ENCODE measurements at places on chromosomes 2 and 18.
A peak's percentile ranks its signal among the peaks of the same experiment; 100 is the strongest.

DNA sequence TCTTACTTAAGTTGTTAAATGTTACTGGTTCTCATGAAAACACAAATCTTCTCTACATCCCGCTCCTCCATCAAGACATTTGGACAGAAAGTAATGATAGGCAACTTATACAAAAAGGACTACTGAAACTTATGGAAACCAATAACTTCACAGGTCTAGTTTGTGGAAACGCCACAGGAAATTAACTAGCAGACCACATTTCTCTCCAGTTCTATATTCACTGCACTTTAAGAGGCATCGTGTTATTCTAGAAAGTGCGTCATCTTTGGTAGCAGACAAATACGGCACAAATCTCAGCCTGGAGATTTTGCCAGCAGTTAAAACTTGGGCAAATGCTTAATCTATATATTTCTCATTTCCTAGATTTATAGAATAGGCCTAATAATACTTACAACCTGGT is 164.3 kb downstream of the EPHA4 start:
- DNase-seq, result no peak

GRCh38 chr2:117985092-117985491 is 28.8 kb downstream of the CCDC93 start:
- DNase-seq, result no peak

DNA sequence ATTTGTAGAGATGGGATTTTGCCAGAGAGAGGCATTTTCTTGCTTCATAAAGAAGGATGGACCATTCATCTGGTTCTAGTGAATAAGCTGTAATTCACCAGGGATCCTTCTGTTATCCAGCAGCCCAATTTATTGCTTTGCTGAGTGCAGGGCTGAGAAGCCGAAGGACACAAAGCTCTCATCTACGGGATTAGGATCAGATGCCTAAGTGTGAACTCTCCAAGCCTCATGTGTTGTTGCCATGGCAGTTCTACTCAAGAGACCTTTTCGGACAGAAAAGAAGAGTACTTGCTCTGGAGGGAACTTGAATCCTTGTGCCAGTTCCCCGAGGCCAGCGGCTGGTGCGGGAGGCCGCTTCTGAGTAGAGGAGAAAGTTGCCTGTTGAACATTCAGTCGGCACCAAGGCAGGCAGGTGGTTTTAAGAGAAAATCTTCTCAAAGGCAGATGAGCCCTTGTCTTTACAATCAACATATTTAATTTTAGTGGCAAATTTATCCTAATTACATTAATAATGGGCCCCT is 38.4 kb upstream of the MBP start:
- DNase-seq, result no peak

DNA sequence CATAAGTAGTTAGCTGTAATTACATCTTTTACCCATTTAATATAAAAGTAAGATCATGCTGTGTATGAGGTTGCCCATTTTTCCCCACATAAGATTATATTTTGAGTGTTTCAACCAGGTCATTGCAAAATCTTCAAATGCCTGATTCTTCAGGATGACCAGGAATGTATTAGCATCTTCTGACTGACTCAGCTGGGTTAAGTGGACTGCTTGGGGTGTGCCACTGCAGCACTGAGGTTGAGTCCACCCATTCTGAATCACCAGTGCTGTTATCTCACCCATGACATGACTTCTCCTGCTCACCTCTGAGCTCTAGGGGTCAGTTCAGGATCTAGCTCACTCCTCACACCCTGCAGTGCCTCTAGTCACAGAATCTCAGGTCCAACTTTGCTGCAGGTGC is 576.7 kb upstream of the ZEB2 start:
- DNase-seq, result no peak

DNA sequence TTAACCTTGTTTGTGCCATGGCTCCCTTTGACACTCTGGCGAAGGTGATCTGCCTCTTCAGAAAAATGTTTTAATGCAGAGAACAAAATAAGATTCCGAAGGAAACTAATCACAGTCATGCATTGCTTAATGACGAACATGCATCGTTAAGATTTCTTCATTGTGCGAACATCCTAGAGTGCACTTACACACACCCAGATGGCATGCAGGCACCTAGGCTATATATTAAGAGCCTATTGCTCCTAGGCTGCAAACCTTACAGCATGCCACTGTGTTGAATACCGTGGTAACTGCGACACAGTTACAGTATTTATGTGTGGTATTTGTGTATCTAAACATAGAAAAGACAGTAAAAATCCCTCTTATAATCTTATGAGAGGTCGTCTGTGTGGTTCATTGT is 8.3 kb downstream of the ASAP2 start:
- no peak for DNase-seq

- DNase-seq, result no peak
Observed at GRCh38 chr2:217412277-217412676, 552.4 kb upstream of the TNP1 start.

- no peak for DNase-seq
Observed at GRCh38 chr18:5771343-5771742, 124.0 kb downstream of the TMEM200C start.

DNA sequence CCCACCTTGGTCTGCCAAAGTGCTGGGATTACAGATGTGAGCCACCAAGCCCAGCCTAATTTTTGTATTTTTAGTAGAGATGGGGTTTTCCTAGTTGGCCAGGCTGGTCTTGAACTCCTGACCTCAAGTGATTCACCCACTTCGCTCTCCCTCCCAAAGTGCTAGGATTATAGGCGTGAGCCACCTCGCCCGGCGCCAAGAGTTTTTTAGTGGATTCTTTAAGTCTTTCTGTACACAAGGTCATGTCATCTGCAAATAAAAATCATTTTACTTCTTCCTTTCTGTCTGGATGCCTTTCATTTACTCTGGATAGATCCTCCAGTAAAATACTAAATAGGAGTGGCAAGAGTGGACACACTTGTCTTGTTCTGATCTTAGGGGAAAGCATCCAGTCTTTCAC is 61.7 kb downstream of the KCMF1 start:
- DNase-seq, result no peak

GRCh38 chr2:226491112-226491511 is 308.5 kb downstream of the IRS1 start:
- no peak for DNase-seq

DNA sequence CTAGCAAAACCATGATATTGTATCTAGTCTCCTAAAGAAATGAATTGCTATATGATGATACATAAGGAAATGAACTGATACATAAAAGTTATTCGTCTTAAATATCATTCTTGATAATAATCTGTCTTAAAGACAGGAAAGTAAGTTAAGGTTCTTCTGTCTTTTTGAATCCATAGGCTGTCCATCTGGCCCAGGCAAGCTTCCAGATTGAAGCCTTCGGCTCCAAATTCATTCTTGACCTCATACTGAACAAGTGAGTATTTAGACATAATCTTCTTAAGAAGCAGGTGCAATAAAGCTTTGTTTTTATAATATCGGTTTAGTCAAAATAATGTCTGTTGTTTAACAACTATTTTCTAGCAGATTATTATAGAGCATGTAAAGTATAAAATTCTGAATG is 37.7 kb downstream of the ADAM23 start:
- DNase-seq, result no peak

DNA sequence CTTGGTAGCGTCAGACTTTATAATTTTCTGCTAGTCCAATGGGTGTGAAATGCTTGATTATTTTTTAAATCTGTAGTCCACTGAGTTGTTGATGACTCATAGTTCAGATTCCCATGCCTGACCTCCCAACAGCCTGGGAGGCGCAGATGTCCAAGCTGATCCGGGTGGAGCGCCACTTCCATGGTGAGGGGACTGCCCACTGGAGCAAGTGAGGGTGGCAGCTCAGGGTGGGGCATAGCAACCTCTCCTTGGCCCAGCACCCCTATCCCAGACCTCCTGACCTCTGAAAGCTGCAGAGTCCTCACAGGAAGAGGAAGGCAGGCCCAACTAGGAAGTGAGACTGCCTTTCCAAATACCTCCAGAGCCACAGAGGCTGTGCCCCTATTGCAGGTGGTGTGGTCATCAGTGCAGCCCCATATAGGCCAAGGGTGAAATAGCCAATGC is 4.4 kb downstream of the MAL start:
- no peak for DNase-seq

GRCh38 chr2:236173036-236173728 is 5.0 kb upstream of the GBX2 start:
- no peak for DNase-seq

GRCh38 chr2:163265562-163265961 is 427.0 kb upstream of the KCNH7 start:
- DNase-seq, result no peak

DNA sequence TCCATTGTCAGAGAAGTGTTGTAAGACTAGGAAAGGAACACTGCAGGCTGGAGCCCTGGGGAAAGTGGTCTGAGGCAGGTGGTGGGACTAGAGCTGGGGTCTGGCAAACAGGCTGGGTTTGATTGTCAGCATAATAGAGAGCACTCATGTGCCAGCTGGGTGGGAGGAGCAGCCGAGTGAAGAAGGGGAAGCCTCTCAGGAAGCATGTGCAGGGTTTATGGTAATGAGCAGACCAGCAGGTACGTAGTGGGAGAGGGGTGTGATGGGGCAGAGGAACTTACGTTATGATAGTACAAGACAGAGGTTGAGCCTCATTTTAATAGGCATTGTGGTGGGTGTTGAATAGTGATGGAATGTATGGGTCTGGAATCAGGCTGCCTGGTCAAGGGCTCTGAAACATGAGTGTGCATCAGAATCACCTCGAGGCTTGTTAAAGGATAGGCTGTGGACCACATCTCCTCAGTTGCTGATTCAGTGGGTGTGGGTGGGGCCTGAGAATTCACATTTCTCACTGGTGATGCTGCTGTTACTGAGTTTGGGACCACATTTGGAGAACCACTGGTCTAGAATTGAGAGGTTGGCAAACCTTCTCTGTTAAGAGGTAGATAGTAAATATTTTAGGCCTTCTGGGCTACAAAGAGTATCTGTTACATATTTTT is 1.7 kb upstream of the MGAT5 start:
- DNase-seq, result no peak

DNA sequence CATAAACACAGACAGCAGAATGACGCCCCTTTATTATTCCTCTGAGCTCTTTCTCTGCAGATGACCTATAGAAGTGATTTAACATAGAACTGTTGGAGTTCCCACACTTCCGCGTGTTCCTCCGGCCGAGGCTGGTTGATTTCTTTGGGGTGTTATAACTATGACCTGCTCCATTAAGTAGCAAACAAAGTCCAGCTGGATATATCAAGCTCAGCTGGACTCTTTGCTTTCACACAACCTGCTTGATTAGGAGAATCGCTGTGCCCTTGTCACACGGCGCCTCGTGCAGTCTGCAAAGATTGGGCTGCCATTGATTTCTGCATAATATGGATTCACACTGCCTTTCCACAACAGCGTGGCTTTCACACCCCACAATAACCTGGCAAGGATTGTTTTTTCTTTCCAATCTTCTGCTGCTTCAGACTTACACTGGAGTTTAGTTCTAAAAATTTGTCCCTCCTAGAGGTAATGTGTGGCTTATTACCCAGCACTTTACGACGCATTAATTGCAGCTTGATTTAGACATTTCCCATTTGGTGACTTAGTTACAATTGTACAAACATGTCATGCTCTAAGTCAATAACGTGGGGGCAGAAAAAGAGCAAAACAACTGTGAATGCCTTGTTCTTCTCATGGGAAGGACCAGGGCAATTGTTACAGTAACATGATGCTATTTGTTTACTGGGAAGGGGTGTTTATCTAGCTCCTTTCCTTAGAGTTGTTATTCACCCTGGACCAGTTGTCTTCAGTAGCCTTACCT is 485.7 kb downstream of the TXNL1 start:
- no peak for DNase-seq

DNA sequence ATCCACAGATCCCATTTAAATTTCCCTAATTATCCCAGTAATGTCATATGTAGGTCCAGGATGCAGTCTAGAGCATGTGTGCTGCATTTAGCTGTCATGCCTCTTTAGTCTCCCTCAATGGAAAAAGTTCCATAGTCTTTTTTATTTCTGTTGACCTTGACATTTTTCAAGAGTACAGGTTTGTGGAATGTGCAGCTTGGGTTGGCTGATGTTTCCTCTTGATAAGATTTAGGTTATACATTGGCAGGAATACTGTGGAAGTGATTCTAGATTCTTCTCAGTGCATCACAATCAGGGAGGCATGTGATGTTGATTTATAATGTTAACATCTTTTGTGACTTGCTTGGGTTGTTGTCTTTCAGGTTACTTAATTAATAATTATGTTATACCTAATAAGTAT is 42.5 kb downstream of the PPM1B start:
- no peak for DNase-seq

DNA sequence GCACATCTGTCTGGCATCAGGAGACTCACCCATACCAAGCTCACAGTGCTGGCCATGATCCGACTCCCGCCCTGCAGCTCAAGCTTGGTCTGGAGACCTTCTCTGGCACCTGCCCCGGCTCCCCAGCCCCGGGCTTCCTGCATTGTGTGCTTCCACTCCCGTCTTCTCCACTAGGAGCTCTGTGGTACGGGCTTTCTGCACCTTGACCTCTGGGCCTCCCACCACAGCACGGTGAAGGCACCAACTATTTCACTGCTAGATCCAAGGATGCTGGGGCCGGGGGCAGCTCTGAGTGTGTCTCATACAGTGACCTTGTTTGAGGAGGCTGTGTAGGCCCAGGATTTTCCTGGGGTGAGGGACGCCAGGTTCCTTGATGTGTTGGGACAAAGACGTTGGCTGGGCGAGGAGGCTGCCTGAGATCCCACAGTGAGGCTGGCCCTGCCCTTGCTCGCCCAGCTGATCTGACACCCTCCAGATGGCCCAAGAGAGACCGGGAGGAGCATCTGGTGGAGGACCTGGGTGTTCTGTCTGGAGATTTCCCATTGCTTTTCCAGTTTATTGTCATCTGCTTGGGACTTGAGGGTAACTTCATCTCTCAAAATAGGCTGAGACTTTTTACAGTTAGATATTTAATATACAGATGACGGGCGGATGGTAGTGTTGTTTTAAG is 64.0 kb downstream of the HPCAL1 start:
- DNase-seq, result peak; percentile 43

- no peak for DNase-seq
Observed at GRCh38 chr2:181462033-181462432, 4.8 kb downstream of the ITGA4 start.

- DNase-seq, result no peak
Observed at GRCh38 chr2:7847321-7847720, 834.5 kb upstream of the ID2 start.

GRCh38 chr2:134143568-134143967 is 110.3 kb upstream of the MGAT5 start:
- no peak for DNase-seq

- peak; percentile 30 for DNase-seq
Observed at GRCh38 chr2:205734436-205735037, 52.2 kb downstream of the NRP2 start.

DNA sequence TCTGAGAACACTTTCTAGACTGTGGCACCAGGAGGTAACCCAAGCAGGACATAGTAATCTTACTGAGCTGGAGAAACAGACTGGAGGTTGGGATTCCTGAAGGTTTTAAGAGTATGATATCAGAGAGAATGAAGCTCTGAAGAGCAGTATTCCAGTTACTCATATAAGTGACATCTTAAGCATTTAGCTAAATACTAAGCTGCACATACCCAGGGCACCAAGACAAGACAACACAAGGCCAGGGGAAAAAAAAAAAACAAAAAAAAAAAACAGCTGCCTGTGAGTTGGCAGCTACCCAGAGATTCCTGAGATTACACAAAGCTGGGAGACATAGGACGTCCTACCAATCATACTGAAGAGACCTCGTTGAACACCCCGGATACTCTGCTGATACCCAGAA is 175.8 kb downstream of the SRBD1 start:
- DNase-seq, result peak; percentile 6

- DNase-seq, result no peak
Observed at GRCh38 chr2:219737270-219737691, 109.9 kb downstream of the SLC4A3 start.

Measured in SK-N-DZ (cell line).